T-helper 1 cell treated with Interleukin-12 subunit alpha and Interleukin-12 subunit beta and Interleukin-4 antibody, amounts not matched to agents 30 ng/mL and 1 ng/mL, for 36 hours (primary cell): ENCODE measurements at places on chromosomes 6 and 20. TPM values are rescaled to one million over a fixed set of nuclear protein-coding genes. Genes with fewer than 3 reads are reported as not detected.

The FILIP1 gene
- total RNA-seq: not detected in 2 replicates

The SULF2 gene
- 0.71 and 0.83 TPM in 2 replicates for total RNA-seq

The HEY2 gene
- total RNA-seq: not detected in 2 replicates

The XKR7 gene
- not detected in 2 replicates for total RNA-seq

The ZNF391 gene
- 0.54 and 0.76 TPM in 2 replicates for total RNA-seq

The TAGAP gene
- total RNA-seq: 42.2 and 43.7 TPM in 2 replicates

The PLEKHG1 gene
- 0.54 and 1.2 TPM in 2 replicates for total RNA-seq

The NINL gene
- total RNA-seq: 2.1 and 3.2 TPM in 2 replicates

The PRKN gene
- not detected in 2 replicates for total RNA-seq

The SIM1 gene
- total RNA-seq: 0.22 and 0.47 TPM in 2 replicates

The EFCAB8 gene
- 0.73 and 0.96 TPM in 2 replicates for total RNA-seq

The HRH3 gene
- total RNA-seq: not detected in 2 replicates

The HAO1 gene
- total RNA-seq: not detected in 2 replicates
